Activated naive CD4-positive, alpha-beta T cell treated with anti-CD3 and anti-CD28 coated beads for 36 hours (primary cell): ENCODE measurements at places on chromosomes 6 and 20. TPM values are rescaled to one million over a fixed set of nuclear protein-coding genes. Genes with fewer than 3 reads are reported as not detected.

The FRK gene
- total RNA-seq: not detected

The ZKSCAN4 gene
- 3.5 TPM for total RNA-seq

The GPR63 gene
- 0.72 TPM for total RNA-seq

The RAD21L1 gene
- not detected for total RNA-seq

The POPDC3 gene
- not detected for total RNA-seq

- peak; percentile 36 for DNase-seq
These were observed 21.2 kb downstream of the THEMIS start for GRCh38 chr6:127879685-127880084.

- DNase-seq: no peak
These were observed 6.1 kb downstream of the GSTA5 start for GRCh38 chr6:52834481-52834880.

GRCh38 chr6:115819506-115819905 is 241.2 kb downstream of the FRK start:
- no peak for DNase-seq

DNA sequence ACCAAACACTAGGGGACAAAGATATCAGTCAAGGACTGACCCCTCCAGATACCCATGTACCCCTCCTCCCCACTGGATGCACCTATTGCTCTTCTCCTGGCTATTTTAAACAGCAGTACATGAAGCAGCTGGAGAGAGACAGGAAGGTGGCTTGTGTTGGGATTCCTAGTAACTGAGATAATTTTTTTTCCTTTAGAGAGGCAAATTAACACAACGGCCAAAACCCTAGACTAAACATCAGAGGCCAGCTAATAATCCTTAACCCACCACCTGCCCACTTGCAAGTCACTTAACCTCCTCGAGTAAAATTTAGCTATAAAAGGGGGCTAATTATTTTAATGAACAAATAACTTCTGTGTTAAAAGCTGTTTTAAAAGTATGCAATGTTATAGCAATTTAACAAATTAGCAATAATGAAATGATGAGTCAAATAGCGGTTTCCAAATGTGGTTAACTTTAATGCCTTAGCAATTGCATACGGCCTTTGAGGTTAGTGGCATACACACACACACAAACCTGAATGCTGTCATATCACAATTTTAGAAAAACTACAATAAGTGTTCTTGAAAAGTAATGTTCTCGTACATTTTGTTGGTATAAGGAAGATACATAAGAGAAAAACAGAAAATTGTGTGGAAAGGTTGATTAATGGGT is 151.7 kb downstream of the FRK start:
- DNase-seq: no peak

DNA sequence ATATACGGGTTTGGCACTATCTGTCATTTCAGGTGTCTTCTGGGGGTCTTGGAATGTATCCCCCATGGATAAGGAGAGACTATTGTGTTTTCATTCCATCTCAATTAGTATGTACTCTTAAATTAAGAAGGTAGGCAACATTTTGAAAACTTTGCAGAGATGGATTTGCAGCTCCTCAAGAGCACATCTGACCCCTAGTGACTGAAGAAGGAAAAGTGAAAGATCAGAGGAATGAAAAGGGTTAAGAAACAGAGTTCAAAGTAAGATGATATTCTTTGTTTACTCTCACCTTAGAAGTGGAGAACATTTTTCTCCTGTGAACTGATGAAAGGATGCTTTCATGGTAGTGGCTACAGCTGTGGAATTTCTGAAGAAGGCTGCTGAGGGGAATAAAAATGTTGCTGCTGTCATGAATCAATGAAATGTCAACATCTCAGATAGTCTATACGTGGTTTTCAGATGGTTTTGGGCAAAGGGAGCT is 41.5 kb downstream of the SH3BGRL2 start:
- DNase-seq: no peak

DNA sequence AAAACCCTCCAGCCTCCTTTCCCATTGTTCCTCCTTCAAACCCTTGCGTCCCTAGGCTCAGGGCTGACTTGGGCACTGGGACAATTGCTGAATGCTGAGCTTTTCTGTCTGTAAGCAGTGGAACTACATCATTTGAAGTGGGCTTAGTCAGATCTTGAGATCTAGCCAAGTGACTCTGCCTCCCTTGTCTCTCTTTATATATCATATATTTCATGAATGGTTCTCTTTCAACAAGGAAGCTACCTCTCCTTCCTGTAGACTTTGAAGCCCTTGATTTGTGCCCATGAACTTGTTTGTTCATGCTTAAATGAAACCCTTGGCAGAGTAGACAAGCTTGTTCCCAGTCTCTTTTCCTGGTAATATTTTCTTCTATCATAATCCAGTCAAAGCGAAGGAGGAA is 60.0 kb upstream of the KIF13A start:
- DNase-seq: no peak

DNA sequence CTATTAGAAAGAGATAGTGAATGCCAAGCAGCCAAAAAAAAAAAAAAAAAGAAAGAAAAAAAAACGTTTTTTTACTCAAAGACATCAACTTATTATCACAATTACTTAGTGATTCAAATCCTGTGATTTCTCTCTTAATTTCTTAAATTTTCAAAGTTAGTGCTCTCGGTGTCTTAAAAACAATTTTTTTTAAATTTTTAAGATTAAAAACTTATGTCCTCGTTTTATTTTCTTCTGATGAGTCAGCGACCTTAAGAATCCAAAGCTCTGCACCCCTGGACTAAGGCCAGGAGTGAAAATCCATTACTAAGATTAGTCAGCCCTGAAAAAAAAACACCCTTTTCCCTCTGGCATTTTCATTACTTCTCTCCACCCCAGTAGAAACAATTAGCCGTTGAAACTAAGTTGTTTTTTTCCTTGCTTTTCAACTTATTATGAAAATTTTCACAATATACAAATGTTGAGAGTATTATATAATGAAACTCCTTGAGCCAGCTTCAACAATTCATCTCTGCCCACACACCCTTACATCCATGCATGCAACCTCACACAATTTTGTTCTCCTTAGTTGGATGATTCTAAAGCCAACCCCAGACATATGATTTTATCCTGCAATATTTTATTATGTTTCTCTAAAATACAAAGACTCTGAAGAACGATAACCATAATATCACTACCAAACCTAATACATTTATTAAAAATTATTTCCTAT is 85.6 kb upstream of the CARMIL1 start:
- DNase-seq: no peak

- DNase-seq: no peak
These were observed 1.3 kb upstream of the E2F1 start for GRCh38 chr20:33687370-33687915.

DNA sequence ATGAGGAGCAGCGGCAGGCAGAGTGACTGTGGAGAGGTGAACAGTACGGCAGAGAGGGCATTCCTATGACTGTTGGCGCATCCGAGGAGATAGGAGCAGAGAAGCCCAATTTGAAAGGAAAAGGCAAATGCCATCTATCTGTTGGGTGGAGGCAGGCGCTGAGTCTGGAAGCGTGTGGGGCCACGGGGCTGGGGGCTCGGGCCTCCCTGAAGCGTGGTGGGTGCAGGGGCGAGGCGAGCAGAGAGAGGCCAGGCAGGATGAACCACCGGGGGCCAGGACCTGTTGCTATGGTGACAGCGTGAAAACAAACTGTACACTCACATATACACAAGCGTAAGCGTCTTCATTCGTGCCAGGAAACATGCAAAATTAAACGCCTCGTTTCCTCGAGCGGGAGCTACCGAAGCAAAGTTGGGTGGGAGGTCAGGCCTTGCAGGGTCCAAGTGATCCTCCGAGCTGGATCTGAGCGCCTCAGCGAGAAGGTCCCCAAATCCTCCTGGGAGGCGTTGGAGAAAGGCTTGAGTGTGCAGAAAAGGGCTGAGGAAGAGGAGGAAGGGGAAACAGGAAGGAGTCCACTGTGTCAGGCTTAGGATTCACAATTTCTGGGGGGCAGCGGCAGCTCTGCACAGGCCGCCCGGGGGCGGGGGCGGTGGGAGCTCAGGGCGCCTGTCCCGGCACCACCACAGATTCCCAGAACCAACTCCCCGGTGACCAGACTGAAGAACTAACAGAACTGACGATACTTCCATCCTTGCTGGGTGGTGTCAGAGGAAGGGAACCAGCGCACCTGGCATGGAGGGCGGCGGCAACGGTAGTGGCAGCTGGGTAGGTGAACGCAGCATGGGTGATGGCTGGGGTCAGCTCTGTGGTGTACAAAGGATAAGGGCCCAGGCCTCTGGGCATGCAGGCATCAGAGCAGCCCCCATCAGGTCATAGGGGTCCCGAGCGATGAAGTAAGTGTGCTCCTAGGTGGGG is 68.2 kb downstream of the KHDC1L start:
- no peak for DNase-seq

DNA sequence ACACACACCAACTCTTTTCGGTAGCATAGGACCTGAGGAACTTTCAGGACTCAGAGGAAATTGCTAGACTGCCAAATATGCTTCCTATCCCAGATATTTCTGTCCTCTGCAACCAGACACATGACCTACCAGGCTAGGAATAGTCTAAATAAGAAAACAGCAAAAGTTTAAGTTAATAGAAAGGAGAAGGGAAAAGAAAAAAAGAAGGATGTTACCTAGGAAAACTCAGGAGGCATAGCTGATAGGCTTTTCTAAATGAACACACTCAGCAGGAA is 74.6 kb downstream of the MAP3K5 start:
- no peak for DNase-seq
